DMS53 (cell line): ENCODE measurements at places on chromosomes 4 and X.

DNA sequence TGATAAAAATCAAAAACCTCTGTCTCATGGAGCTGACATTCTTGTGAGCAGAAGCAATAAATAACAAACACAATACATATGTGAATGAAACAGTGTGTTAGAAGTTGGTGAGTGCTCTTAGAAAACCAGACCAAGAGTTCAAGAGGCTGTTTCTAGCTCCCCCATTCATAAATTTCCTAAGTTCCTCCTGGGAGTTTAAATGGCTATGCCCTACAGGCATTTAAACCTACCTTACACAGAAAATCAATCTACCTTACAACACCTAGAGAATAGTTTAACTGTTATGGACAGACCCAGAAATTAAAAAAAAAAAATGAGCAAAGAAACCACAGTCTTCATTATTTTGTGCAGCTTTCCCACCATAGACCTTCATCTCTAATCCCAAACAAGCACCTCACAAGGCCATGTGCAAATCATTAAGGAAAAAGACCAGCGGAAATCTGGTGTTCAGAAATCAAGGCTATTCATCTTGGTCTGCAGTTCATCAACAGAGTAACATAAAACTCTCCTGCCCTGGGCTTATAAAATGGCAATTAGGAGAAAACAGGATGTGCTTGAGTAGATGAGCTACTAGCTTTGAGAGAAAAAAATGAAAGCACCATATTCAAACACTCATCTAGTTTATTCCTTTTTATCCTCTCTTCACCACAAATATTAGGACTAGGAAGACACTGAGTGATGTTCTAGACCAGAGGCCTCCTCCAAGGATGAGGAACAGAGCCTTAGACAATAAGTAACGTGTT, 147.2 kb downstream of the SHROOM3 start:
- DNase-seq, result no peak

DNA sequence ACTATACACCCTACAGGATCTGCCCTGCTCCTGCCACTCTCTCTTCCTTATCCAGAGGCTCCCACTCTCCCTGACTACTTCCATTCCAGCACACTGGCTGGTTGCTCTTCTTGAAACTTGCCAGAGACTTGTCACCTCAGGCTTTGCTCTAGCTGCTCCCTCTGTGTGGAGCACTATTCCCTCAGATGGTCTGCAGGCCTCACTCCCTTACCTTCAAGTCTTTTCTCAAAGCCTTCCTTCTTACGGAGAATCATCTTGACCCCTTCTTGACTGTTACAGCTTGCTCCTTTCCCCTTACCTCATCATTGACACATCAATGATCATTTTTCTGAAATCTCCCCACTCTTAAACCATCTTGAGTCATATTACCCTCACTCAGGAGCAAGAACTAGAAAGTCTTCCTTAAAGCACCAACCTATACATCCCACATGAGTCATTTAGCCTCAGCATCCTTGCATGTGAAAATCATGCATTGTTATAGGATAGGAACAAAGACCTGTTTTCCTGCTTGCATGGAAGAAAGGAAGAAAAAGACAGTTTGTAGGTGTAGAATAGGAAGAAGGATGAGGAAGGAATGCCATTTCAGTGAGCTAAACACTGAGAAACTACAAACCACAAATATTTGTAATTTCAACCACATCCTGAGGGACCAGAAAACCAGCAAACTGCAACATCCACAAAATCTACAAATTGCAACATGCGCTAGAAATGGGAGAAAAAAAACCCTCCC, 55.7 kb downstream of the ANTXR2 start:
- DNase-seq, result no peak

DNA sequence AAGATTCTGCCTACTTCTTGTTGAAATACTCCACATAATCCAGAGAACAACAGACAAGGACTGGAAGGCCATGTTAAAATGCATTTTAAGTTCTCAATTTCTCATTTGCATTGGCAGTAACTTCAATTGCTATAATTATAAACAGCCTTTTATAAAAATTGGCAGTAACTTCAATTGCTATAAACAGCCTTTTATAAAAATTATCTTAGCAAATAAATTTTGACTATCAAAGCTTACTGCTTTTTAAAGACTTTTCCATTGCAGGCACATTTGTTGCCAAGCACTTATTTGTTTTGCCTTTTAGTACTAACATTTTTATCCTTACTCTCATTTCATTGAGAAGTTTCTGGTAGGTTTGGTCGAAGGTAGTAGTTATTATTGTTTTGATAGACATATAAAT, 17.8 kb downstream of the SCFD2 start:
- no peak for DNase-seq

GRCh38 chr4:70705183-70706043, 16.4 kb upstream of the RUFY3 start:
- peak; percentile 78 for DNase-seq

GRCh38 chr4:139785356-139785755, 119.7 kb downstream of the MGST2 start:
- DNase-seq, result no peak

GRCh38 chrX:12403474-12404082, 265.3 kb downstream of the FRMPD4 start:
- DNase-seq, result no peak

- DNase-seq, result peak; percentile 91
Observed at GRCh38 chr4:156941940-156942548, 29.6 kb downstream of the PDGFC start.

- DNase-seq, result no peak
Observed at GRCh38 chr4:5802565-5802964, 90.3 kb downstream of the CRMP1 start.

GRCh38 chr4:104394406-104395167, 100.1 kb downstream of the CXXC4 start:
- peak; percentile 64 for DNase-seq

- DNase-seq, result no peak
Observed at GRCh38 chrX:108064001-108064400, 19.1 kb downstream of the VSIG1 start.

DNA sequence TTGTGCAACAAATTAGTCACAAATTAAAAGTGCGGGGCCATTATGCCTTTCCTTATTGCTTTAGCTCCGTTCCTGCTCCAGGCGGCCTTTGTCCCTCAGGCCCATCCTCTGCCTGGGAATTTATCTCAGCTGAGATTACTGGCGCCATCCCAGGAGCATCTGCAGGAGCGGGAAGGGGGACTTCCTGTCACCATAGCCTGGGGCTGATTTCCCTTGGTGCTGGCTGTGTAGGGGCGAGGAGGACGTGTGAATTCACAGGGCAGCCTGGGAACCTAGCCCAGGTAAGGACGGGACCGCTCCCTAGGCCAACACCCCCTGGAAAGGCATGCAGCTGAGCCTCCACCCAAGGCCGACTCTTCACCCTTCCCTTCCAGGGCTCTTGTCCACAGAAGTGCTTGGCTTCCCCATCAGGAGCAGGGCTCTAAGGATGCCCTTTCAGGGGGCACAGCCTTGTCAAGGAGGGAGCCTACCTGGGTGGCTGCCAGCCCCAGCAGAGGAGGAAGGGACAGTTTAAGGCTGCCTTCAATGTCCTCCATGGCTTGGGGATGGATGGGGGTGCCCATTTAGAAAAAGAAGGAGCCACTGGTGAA, 72.6 kb upstream of the NKX1-1 start:
- DNase-seq, result no peak
